Trophoblast cell (in vitro differentiated cells and primary cell): ENCODE measurements at places on chromosomes 5 and 9.

DNA sequence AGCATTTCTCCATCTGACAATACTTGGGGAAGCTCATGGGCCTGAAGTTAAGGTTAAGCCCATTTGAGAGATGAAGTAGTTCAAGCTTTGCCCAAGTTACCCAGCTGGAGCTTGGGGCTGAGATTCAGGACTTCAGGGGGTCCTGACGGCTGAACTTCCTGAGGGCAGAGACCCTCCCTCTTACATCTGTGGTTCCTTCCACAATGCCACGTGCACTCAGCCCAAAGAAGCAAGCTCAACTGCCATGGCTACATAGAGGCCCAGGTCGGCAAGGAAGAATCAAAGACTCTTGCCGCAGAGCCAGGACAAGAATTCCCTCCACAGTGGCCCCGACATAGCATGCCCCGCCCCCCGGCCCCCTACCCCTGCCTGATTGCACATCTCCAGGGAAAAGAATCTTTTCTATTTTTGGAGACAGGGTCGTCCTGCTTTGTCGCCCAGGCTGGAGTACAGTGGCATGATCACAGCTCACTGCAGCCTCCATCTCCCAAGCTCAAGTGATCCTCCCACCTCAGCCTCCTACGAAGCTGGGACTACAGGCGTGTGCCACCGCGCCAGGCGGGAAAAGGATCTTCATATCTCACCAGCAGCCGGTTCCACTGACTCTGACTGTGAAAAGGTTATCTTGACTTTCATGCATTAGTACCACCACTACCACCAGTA lies 9.2 kb downstream of the PHF19 start:
- no peak overlapping the region for H3K27ac ChIP-seq
- H3K27me3 ChIP-seq, result no peaks in the 10 kb centered on the region
- H3K4me3 ChIP-seq, result no peak overlapping the region
- DNase-seq, result no peak
- peaks cover 2% of the 10 kb centered on the region for H3K4me1 ChIP-seq

DNA sequence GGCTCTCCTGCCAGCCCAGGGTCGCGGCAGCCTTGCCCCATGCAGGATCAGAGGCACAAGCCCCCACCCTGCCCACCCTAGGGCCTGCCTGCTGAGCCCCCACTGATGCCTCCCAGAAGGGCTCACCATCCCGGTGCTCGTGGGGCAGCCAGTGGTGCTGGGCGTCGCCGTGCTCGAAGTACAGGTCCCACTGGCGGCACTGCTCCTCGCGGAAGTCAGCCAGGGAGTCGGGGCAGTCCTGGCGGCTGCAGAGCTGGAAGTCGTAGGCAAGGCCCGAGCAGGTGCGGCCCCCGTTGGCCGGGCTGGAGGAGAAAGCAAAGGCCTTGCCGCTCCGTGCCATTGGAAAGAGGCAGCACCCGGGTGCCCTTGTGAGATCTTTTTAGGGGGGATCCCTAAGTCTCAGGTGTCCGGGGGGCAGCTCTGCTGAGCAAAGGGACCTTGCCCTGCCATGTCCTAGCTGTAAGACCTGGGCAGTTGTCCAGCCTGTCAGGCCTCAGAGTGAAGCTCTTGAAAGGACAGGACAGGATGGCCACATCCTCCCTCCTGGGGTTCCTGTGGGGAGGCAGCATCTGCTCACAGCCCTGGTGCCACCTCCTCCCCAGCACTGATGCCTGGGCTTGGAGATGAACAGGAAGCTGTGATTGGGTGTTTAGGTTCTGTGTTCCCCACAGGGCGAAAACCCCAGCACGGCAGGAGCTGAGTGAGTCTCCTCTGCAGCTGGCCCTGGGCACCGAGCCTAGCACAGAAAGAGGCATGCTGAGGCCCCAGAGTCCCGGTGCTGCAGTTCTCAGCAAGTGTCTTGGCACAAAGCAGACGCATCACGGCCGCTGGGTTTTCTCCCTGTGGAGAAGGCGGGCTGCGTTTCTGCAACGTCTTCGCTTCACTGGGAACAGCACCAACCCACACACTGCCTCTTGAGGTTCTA lies 77.7 kb downstream of the ZNF354C start:
- DNase-seq, result no peak
- H3K36me3 ChIP-seq, result peaks cover 7% of the 10 kb centered on the region
- peaks cover 13% of the 10 kb centered on the region for H3K4me1 ChIP-seq
- H3K27me3 ChIP-seq, result no peaks in the 10 kb centered on the region
- H3K4me3 ChIP-seq, result no peak overlapping the region
- H3K27ac ChIP-seq, result no peak overlapping the region

DNA sequence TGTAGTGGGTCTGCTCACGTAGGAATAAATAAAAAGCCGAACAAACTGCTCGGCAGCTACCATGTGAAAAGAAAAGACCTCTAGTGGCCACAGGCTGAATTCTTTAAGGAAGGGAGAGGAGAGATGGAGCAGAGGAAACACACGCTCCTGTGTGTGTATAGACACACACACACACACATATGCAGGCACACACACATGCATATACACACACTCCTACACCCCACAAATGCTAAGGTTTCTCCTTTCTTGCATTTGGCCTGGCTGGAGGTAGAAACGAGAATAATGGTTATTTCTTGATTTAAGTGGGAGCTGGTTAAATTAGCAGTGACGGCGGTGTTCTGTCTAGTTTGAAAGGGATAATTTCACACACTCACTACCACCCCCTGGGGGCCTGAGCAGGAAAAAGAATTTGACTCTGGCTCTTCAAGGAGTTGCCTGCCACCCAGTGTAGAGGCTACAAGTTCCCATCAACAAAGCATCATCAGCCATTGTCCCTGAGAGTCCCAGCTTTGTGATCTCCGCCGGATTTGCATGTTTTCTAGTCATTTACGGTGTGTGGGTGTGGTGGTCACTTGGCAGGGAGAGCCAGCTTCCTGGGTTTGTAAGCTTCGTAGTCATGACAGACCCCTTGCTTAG lies at the start of gene INSYN2B:
TSS of gene INSYN2B (minus strand) at position 78 of the 636 bp plus-strand sequence. CDS start 96,597 bp downstream, outside the sequence.
- no peaks in the 10 kb centered on the region for H3K4me1 ChIP-seq
- peaks cover 2% of the 10 kb centered on the region for H3K27me3 ChIP-seq
- DNase-seq, result peak; percentile 39
- H3K4me3 ChIP-seq, result no peak within 1 kb of the TSS
- no peak within 1 kb of the TSS for H3K27ac ChIP-seq
- H3K36me3 ChIP-seq, result no peaks in the 10 kb centered on the region

DNA sequence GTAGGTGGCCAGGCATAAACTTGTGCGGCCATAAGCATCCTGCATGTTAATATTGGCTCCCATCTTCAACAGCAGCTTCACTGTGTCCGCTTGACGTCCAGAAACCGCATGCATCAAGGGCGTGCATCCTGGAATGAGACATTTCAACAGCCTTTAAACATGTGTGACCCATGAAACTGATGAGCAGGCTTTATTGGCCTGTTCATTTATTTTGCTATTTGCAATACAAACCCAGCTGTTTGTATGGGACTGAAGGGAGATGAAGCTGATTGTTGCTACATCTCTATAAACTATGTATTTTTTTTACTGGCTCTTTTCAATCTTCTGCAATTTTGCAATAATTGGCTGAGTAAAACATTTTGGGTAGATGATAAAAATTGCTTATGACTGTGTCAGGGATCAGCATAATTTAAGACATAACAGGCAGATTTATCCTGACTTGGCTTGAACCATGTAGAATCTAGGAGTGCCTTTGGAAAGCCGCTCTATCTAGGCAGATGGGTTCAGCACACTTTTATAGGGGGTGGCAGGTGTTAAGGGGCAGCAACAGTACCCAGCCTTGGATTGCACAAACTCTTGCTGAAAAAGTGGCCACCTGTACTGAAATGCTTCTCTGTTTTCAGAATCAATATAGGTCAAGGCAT lies 56.9 kb downstream of the ANKRD55 start:
- H3K27me3 ChIP-seq, result no peaks in the 10 kb centered on the region
- no peak overlapping the region for H3K4me3 ChIP-seq
- DNase-seq, result no peak

DNA sequence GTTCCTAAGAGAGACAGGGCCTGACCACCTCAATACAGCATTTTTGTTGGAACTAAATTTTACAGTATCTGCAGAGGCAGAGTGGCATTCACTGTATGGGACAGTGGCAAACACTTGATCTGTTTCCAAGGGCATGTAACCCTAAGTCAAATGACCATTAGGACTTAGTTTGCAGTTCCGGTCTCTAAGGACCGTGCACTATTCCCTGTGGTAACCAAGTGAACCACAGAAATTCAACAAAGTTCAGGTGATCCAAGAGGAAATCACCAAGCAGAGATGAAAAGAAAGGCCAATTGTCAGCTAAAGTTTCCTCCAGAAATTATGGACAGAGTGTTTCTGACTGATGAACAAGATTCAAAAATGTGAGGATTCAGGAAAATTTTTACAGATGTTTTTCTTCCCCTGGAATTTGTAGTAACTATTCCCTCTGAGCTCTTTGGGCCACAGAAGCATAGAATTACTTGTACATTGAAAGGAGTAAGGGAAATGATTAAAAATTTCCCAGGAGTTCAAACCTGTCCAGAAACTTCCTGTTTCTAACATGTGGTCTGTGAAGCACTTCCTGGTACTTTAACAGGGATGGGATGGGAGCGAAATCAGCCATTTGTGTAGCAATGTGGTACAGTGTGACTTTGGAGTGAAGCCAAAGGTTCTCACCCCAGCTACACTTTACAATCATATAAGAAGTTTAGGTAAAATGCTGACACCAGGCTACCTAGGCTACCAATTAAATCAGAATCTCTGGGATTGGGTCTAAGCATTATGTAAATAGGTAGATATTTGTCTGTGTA lies 266.1 kb upstream of the MAP3K1 start:
- no peaks in the 10 kb centered on the region for H3K4me1 ChIP-seq
- H3K27me3 ChIP-seq, result no peaks in the 10 kb centered on the region
- no peak overlapping the region for H3K27ac ChIP-seq
- H3K36me3 ChIP-seq, result no peaks in the 10 kb centered on the region
- no peak overlapping the region for H3K4me3 ChIP-seq
- no peak for DNase-seq

DNA sequence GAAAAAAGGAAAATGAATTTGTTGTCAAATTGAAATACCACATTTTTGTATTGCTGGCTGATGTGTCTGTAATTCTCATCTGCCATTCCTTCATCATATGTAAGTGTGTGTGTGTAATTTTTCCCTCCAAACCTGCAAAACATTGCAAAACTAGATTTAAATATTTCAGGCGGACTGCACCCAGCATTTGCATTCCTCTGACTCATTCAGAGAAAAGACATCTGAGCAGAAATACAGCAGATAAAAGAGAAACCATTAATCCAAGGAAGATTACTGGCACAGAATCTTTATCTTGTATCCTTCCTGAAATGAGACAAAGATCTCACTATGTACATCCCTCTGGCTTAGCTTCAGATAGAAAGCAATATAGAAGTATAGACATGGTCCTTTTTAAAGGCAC lies 275.3 kb downstream of the TMEM38B start:
- H3K4me3 ChIP-seq, result no peak overlapping the region
- H3K36me3 ChIP-seq, result no peaks in the 10 kb centered on the region
- DNase-seq, result peak; percentile 72
- H3K27me3 ChIP-seq, result no peaks in the 10 kb centered on the region

GRCh38 chr5:159873680-159874079 lies 42.6 kb upstream of the ADRA1B start:
- H3K4me3 ChIP-seq, result no peak overlapping the region
- H3K27ac ChIP-seq, result no peak overlapping the region
- no peaks in the 10 kb centered on the region for H3K27me3 ChIP-seq
- peaks cover 5% of the 10 kb centered on the region for H3K4me1 ChIP-seq
- H3K36me3 ChIP-seq, result no peaks in the 10 kb centered on the region
- no peak for DNase-seq

DNA sequence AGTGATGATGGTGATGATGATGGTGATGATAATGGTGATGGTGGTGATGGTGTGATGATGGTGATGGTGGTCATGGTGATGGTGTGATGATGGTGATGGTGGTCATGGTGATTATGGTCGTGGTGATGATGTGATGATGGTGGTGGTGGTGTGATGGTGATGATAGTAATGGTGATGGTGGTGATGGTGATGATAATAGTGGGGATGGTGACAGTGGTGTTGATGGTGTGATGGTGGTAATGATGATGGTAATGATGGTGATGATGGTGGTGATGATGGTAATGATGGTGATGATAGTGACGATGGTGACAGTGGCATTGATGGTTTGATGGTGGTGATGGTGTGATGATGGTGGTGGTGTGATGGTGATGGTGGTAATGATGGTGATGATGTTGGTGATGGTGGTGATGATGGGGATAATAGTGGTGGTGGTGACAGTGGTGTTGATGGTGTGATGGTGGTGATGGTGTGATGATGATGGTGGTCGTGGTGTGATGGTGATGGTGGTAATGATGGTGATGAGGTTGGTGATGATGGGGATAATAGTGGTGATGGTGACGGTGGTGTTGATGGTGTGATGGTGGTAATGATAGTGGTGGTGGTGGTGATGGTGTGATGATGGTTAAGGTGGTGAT lies 6.5 kb downstream of the STKLD1 start:
- no peaks in the 10 kb centered on the region for H3K4me1 ChIP-seq
- no peaks in the 10 kb centered on the region for H3K36me3 ChIP-seq
- no peak for DNase-seq
- no peaks in the 10 kb centered on the region for H3K27me3 ChIP-seq
- peak overlapping the region; percentile 27 for H3K4me3 ChIP-seq

- no peak overlapping the region for H3K4me3 ChIP-seq
- DNase-seq, result peak; percentile 68
- peak overlapping the region; percentile 23 for H3K27ac ChIP-seq
- H3K27me3 ChIP-seq, result no peaks in the 10 kb centered on the region
- peaks cover 10% of the 10 kb centered on the region for H3K4me1 ChIP-seq
Observed at GRCh38 chr9:91681461-91682305, 258.1 kb upstream of the NFIL3 start.

GRCh38 chr5:107556575-107556974 lies 114.2 kb downstream of the EFNA5 start:
- H3K4me1 ChIP-seq, result peaks cover 19% of the 10 kb centered on the region
- DNase-seq, result no peak
- H3K27me3 ChIP-seq, result no peaks in the 10 kb centered on the region
- H3K4me3 ChIP-seq, result no peak overlapping the region

DNA sequence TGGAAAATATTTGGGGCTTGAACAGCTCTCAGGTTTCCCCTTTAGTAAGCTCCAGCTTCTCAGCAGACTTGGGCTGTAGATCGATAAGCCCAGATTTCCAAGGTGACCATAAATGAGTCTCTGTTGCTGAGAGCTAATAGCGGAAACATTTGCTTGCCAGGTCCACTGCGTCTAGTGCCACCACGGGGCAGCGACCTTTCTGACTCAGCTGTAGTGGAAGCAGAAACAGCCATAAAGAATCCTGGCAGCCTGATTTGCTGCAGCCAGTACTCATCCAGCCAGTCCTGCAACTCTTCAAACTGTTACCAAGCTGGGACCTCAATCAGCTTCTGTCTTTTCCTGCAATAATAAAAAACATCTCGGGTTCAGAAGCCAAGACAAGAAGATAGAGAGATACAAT lies 241.7 kb downstream of the DOCK8 start:
- peaks cover 3% of the 10 kb centered on the region for H3K4me1 ChIP-seq
- DNase-seq, result peak; percentile 82
- H3K27me3 ChIP-seq, result no peaks in the 10 kb centered on the region
- H3K4me3 ChIP-seq, result no peak overlapping the region
- no peaks in the 10 kb centered on the region for H3K36me3 ChIP-seq

- no peak for DNase-seq
- H3K27ac ChIP-seq, result no peak overlapping the region
- H3K4me1 ChIP-seq, result no peaks in the 10 kb centered on the region
- no peaks in the 10 kb centered on the region for H3K27me3 ChIP-seq
- H3K4me3 ChIP-seq, result no peak overlapping the region
Observed at GRCh38 chr5:82863266-82863665, 213.9 kb downstream of the TMEM167A start.

GRCh38 chr5:148499452-148499851 lies 115.7 kb downstream of the FBXO38 start:
- no peaks in the 10 kb centered on the region for H3K36me3 ChIP-seq
- no peak overlapping the region for H3K27ac ChIP-seq
- no peaks in the 10 kb centered on the region for H3K4me1 ChIP-seq
- no peaks in the 10 kb centered on the region for H3K27me3 ChIP-seq
